ENCODE measurements at places on chromosomes 6 and 20.

GRCh38 chr6:16985513-16986284, 116.2 kb upstream of the STMND1 start:
- H3K27ac ChIP-seq = no peak overlapping the region
- no peaks in the 10 kb centered on the region for H3K36me3 ChIP-seq
- H3K4me3 ChIP-seq = no peak overlapping the region
- H3K4me1 ChIP-seq = no peaks in the 10 kb centered on the region
- no peak for DNase-seq

- peaks cover 4% of the 10 kb centered on the region for H3K4me1 ChIP-seq
- H3K27me3 ChIP-seq = no peaks in the 10 kb centered on the region
- no peak overlapping the region for H3K4me3 ChIP-seq
- no peaks in the 10 kb centered on the region for H3K36me3 ChIP-seq
Measured at GRCh38 chr6:125745281-125746018, 4.0 kb upstream of the HEY2 start.

- no peak for DNase-seq
- no peak overlapping the region for H3K4me3 ChIP-seq
- no peaks in the 10 kb centered on the region for H3K36me3 ChIP-seq
- no peaks in the 10 kb centered on the region for H3K27me3 ChIP-seq
Measured at GRCh38 chr6:63923139-63923739, 287.6 kb downstream of the PHF3 start.

DNA sequence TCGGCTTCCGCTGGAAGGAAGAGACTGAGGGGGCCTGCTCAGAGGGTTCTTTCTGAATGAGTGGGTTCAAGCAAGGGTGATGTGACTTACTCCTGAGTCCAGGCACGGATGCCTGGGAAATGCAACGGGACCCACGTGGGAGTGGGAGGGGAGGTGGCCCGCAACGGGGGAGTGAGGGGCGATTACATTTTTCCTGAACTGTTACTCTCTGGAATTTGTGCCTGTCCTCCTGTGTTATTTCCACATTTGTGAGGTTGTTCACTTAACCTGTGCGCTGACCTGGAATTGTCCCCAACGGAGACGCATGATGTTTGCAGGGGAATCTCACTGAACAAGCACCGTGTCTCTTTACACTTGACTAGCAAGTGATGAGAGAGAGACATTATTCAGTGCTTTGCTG, 209.4 kb downstream of the CDH4 start:
- H3K27ac ChIP-seq = no peak overlapping the region
- no peak overlapping the region for H3K4me3 ChIP-seq
- no peaks in the 10 kb centered on the region for H3K4me1 ChIP-seq
- no peak for DNase-seq
- H3K27me3 ChIP-seq = no peaks in the 10 kb centered on the region

- no peaks in the 10 kb centered on the region for H3K36me3 ChIP-seq
- no peaks in the 10 kb centered on the region for H3K4me1 ChIP-seq
- no peak overlapping the region for H3K4me3 ChIP-seq
Measured at GRCh38 chr6:81938014-81938856, 185.8 kb upstream of the TENT5A start.

DNA sequence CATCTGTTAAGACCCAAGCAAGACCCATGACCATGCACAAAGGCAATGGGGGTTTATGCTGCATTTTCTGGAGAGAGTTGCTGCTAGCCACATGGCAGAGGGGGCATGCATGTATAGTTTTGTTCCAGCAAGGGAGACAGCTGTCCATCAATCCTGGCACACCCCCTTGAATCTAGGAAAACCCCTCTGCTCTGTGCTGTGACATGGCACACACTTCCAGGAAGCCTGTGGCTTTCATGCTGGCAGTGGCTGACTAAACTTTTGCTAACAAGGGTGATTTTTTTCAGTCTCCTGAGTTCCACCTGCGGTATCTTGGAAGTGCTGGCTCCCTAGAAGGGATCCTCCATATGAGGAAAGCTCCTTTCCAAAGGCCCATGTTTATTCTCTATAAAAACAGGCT, 9.1 kb upstream of the CST4 start:
- no peak overlapping the region for H3K4me3 ChIP-seq
- H3K27me3 ChIP-seq = no peaks in the 10 kb centered on the region
- no peaks in the 10 kb centered on the region for H3K36me3 ChIP-seq
- no peak overlapping the region for H3K27ac ChIP-seq

DNA sequence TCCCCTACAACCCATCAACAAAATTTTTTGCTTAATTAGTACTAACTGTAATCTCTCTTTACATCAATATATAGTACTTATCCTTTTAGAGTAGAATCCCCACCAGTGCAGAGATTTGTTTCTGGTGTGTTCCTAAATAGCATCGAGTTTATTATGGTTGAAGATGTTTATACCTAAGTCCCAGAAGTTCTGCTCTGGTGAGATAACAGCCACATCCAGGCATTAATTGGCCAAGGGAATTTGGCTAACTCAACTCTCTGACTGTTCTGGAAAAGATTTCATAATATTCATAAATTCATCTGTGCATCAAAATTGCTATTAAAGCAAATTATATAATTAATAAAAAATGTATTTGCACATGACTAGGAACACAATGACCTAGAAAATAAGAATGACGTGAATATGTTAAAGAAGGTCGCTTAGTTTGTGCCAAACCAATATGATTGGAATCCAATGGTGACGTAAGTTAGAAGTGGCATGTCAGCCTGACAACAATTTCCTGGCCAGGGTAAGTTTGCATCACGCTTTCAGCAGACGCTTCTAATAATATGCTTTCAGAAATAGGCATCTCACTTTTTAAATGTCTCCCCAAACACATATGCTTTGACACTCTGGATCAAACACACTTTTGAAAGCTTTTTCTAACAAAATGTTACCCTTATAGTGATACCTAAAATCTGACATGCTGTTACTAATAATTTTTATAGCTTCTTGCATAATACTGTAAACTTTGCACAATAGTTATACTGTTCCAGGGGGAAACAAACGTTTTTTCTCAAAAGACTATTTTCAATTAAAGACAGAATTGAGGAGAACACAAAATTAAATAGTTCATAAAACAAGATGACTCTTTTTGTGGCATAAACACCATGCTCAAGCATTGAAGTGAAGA, 236.7 kb downstream of the TENT5A start:
- H3K27me3 ChIP-seq = no peaks in the 10 kb centered on the region
- no peak for DNase-seq
- no peaks in the 10 kb centered on the region for H3K4me1 ChIP-seq
- H3K27ac ChIP-seq = no peak overlapping the region

DNA sequence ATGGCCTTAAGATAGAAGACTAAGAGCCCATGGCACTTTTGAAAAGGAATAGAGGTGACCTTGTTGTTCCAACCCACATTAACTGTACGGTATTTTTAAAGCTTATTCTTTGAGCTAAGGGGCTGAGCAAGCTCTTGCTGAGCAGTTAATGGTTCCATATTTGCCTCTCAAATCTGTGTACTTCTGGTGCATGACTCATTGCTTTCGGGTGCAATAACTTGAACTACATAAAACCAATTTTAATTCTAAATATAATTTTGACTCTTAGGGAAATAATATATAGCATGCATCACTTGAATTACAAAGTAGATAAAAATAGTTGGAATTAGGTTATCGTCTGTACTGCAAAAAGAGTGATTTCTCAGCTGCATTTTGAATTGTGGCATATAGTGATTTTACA, 348.1 kb upstream of the CITED2 start:
- no peak overlapping the region for H3K27ac ChIP-seq
- no peak for DNase-seq
- no peaks in the 10 kb centered on the region for H3K36me3 ChIP-seq
- H3K27me3 ChIP-seq = no peaks in the 10 kb centered on the region
- no peak overlapping the region for H3K4me3 ChIP-seq

GRCh38 chr20:56801971-56802755, 173.1 kb downstream of the TFAP2C start:
- no peak overlapping the region for H3K4me3 ChIP-seq
- H3K4me1 ChIP-seq = no peaks in the 10 kb centered on the region
- no peak for DNase-seq

DNA sequence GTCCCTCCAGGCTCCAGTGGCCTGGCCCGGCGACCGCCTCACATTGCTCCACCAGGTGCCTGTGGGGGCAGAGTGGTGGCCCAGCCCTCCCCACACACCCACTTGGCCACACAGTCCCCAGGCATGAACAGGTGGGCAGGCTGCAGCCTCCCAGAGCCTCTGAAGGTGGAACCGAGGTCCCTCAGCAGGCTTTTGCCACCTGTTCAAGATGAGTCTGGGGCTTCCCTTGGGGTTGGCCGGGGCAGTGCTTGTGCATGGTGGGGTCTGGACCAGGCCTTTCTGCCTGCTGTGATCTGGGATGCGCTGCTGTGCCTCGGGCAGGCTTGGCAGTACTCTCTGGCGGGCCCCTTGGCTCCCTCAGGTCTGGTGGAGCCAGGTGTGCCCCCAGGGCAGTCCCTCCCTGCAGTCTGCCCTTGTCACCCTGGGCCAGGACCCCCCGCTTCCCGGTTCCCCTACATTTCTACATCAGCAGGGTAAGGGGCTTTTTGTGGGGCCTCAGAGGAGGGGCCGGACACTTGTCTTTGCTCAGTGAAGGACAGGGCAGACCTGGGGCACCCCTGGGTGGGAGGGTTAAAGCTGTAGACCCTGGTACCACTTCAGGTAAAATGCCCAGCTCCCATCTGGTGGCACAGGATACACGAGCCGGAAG, 2.7 kb upstream of the COL9A3 start:
- peaks cover 8% of the 10 kb centered on the region for H3K36me3 ChIP-seq
- peaks cover 12% of the 10 kb centered on the region for H3K27me3 ChIP-seq
- H3K4me1 ChIP-seq = peaks cover 6% of the 10 kb centered on the region
- H3K4me3 ChIP-seq = no peak overlapping the region
- H3K27ac ChIP-seq = no peak overlapping the region

DNA sequence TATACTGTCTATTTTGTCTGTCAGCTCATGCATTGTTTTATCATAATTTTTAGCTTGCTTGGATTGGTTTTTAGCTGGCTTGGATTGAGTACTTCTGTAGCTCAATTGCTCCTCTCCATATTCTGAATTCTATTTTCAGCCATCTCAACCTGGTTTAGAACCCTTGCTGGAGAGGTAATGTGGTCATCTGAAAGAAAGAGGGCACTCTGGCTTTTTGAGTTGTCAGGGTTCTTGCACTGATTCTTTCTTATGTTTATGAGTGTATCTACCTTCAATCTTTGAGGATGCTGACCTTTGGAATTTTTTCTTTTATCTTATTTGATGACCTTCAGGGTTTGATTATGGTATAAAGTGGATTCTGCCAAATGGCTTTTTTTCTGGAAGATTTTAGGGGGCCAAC, 632.7 kb upstream of the ID4 start:
- no peak overlapping the region for H3K27ac ChIP-seq
- H3K4me3 ChIP-seq = no peak overlapping the region
- no peaks in the 10 kb centered on the region for H3K4me1 ChIP-seq
- no peaks in the 10 kb centered on the region for H3K27me3 ChIP-seq
- no peak for DNase-seq
- no peaks in the 10 kb centered on the region for H3K36me3 ChIP-seq

DNA sequence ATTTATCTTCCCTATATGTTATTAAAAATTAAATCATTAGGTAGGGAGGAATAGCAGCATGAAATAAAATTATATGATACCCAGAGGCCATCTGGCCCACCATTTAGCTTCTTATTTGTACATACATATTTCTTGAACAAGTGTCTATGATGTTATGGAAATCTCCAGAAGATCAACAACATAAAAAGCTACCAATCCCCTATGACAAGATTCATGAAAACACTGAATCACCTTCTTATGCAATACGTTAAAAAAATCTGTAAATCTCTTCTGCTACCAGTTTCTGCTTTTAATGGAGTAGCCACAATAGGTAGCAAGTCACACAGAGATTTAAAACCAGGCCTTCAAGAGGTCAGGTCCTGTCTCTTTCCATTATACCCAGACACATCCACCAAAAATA, 125.8 kb upstream of the ENPP5 start:
- H3K4me1 ChIP-seq = no peaks in the 10 kb centered on the region
- no peaks in the 10 kb centered on the region for H3K27me3 ChIP-seq
- no peak for DNase-seq
- H3K4me3 ChIP-seq = no peak overlapping the region
- no peak overlapping the region for H3K27ac ChIP-seq
- H3K36me3 ChIP-seq = no peaks in the 10 kb centered on the region

DNA sequence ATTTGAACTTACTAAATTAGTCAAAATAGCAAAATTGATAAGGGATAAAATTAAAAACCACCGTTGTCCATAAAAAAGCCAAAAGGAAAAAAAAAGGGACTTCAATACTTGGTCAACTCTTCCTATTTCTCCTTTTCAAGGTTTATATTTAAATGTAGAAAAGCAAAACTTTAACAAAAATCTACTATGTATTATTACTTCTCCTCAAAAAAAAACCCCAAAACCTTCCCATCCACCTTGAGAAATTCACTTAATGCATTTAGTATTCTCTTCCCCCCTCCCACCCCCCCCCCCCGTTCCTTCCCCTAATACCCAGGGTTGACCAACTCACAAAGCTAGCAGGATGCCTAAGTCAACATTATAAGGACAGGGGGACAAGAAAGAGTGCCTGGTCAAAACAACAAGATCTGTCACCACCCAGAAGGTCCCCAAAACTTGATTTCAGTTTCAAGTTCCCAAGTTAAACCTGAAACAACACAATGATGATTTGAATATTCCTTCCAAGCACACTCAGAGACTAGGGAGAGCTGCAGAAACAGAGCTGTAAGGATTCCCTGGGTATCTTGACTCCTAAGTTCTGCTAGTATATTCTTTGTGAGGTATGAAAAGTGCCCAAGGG, 14.6 kb downstream of the GMDS start:
- no peak overlapping the region for H3K27ac ChIP-seq
- no peaks in the 10 kb centered on the region for H3K4me1 ChIP-seq
- no peaks in the 10 kb centered on the region for H3K27me3 ChIP-seq
- no peak for DNase-seq

- H3K4me1 ChIP-seq = no peaks in the 10 kb centered on the region
- H3K36me3 ChIP-seq = no peaks in the 10 kb centered on the region
- DNase-seq = no peak
- no peaks in the 10 kb centered on the region for H3K27me3 ChIP-seq
- H3K27ac ChIP-seq = no peak overlapping the region
- no peak overlapping the region for H3K4me3 ChIP-seq
Measured at GRCh38 chr6:44356487-44356886, 14.0 kb downstream of the SPATS1 start.

DNA sequence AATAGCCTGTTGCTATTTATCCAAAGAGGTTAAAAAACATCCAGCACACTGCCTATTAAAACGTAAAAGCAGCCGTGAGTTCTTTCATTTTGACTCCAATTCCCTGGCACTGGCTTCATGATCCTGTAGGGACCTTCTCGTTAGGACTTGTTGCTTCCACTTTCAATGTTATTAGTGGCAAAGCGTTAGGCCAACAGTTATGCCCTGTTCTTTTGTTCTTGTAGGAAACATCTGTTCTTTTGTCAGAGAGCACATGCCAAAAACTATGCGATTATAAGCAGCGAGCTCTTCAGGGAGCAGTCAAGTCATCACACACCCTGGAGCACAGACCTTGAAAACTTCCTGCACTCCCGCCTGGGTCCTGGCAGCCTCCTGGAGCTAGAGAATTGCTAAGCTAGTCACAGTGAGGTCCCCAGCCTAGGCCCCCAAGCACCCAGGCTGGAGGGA, 609.5 kb upstream of the ARID1B start:
- DNase-seq = peak; percentile 6
- H3K4me3 ChIP-seq = no peak overlapping the region
- no peaks in the 10 kb centered on the region for H3K36me3 ChIP-seq
- peak overlapping the region; percentile 64 for H3K27ac ChIP-seq

Measured in prostate gland (tissue), 2 donors.